ENCODE measurements at places on chromosomes 4 and X.

- DNase-seq, result no peak
Measured at GRCh38 chr4:89000844-89001360, 56.1 kb downstream of the FAM13A start.

- no peak for DNase-seq
Measured at GRCh38 chrX:154350429-154351182, 23.8 kb downstream of the FLNA start.

DNA sequence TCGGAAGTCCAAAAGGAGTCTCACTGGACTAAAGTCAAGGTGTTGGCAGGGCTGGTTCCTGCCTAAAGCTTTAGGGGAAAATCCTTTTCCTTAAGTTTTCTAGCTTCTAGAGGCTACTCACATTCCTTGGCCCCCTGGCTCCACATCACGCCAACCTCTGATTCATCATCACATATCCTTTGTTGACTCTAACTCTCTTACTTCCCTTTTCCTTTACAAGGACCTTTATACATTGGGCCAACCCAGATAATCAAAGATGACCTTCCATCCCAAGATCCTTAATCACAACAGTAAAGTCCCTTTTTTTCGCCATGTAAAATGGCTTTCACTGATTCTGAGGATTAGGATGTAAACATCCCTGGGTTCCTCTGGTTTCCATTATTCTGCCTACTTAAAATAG lies 146.4 kb upstream of the DCAF8L1 start:
- no peak for DNase-seq

- DNase-seq, result no peak
Measured at GRCh38 chr4:62360156-62360545, 1160.0 kb downstream of the ADGRL3 start.

DNA sequence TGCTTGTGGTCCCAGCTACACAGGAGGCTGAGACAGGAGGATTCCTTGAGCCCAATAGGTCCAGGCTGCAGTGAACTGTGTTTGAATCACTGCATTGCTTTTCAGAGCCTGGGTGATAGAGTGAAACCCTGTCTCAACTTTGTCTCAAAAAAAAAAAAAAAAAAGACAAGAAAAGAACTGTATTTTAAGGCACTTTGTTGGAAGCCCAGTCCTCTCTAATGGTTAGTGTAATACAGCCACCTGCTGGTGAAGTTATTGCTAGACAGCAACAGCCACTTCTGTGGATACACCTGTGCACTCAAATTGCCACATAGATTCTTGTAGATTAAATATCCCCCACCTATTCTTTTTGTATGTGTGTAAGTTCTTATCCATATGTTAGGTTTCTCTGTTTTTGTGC lies 10.1 kb upstream of the FGG start:
- no peak for DNase-seq

DNA sequence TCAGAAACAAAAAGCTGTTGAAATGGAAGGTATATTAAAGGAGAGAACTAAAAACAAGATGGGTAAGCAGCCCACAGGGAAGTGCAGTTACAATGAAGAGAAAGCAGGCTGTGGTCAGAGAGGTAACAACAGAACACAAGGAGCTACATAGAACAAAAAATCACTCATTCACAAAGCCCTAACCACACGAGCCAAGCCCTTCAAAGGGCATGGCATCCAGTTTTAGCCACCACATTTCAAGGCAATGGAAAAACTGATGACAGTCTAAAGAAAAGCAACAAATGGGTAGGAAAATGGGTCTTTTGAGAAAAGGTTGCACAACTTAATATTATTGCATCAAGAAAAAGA lies 37.5 kb downstream of the KDR start:
- DNase-seq, result no peak

DNA sequence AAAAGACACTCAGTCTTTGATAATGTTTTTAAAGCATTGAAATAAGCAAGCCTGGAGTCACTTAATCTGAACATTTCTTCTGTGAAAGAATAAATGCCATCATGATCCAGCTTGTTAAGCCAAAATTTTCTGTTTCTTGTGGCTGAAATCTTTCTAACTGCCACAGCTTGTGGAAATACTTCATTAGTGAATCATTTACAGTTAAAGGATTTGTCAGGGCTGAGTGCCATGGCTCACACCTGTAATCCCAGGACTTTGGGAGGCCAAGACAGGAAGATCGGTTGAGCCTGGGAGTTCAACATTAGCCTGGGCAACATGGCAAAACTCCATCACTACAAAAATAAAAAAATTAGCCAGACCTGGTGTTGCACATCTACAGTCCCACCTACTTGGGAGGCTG lies 93.3 kb upstream of the PDE5A start:
- no peak for DNase-seq

- DNase-seq, result no peak
Measured at GRCh38 chr4:16119981-16120380, 36.2 kb upstream of the PROM1 start.

DNA sequence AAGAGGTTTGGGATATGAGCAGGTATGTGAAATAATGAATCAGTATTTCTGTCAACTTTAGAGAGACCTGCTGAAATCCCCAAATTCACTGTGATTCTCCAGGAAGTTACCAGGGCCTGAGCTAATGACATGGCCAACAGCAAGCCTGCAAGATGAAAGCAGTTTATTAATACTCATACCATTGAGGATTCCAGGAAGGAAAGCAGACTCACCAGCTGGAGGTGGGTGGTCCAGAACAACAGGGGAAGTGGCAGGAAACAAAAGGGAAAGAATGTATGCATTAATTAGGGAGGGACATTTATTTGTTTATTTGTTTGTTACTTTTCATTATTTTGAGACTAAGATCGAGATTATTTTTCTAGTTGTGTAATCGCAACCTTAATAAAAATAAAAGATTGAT lies 196.6 kb upstream of the AGA start:
- no peak for DNase-seq

- no peak for DNase-seq
Measured at GRCh38 chr4:21954916-21955315, 6.3 kb upstream of the KCNIP4 start.

- DNase-seq, result no peak
Measured at GRCh38 chrX:10608099-10608498, 12.3 kb downstream of the MID1 start.

DNA sequence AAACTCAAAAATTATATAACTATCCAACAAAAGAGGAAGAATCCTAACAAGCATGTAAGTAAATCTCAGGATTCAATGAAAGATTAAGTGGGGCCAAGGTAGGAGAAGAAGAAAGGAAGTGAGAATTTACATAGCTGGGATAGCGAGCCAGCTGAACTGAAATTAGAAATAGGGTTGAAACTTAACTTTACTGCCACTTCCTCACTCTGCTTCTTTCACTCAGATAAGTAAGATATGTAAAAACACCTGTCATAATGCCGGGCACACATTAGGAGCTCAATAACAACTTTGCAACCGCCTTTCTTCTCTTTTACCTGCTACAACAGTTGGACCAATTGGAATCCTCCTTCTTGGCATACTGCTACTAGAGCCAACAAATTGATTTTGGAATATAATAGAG lies 129.4 kb downstream of the CNKSR2 start:
- no peak for DNase-seq

- DNase-seq, result no peak
Measured at GRCh38 chr4:8528713-8529112, 51.5 kb upstream of the GPR78 start.

DNA sequence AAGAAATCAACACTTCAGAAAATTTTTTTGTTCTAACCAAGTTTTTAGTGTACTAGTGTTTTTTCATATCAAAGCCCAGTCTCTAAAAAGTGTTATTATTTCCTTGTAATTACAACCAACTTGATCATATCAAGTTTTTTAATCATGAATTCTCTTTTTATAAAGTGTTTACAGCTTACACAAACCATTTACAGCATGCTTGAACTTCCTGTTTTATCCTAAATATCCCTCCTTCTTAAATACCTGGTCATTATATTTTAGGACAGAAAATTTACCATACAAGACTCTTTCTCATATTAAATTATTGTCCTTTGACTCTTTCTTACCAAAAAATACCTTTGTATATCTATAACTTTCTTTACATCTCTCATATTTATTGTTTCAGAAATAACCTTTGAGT lies 89.4 kb upstream of the NPY2R start:
- DNase-seq, result no peak

GRCh38 chrX:23292354-23292987 lies 42.2 kb upstream of the PTCHD1 start:
- DNase-seq, result no peak

DNA sequence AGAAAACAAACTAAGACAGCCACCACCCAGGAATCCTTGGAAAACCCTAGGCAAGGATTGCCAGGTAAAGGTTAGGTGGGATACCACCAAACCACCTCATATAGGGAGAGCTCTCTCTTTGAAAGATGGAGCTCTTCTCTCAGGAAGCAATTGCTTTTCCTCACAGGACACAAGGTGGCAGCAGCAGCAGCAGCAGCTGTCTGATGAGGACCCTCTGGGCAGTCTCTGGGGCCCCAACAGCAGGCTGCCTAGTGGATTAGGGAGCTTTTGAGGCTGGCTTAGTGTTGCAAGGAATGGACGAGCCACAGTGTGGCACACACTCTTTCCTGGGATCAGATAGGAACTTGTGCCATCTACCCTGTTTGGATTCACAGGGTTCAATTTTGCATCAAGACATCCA lies 41.4 kb upstream of the CHRDL1 start:
- DNase-seq, result no peak

DNA sequence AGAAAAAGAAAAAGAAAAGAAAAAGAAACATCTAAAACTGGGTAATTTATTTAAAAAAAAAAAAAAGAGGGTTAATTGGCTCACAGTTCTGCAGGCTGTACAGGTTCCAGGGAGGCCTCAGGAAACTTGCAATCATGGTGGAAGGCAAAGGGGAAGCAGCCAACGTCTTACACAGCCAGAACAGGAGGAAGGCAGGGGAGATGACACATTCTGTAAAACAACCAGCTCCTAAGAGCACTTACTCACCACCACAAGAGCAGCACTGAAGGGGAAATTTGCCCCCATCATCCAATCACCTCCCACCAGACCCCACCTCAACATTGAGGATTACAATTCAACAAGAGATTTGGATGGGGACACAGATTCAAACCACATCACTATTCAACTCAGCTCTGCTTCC lies 36.8 kb upstream of the TMEM184C start:
- DNase-seq, result no peak

DNA sequence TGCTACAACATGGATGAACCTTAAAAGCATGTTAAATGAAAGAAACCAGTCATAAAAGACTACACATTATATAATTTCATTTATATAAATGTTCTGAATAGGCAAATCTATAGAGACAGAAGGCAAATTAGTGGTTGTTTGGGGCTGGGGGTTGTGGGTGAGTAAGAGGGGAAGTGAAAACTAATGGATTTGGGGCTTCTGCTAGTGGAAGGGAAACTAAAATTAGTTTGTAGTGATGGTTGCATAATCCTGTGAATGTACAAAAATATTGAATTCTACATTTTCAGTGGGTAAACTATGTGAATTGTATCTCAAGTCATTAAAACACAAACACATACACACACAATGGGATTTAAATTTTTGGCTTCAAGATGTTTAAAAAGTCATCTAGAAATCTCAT lies 25.4 kb upstream of the LIMCH1 start:
- no peak for DNase-seq
